DMS 273 treated with DMSO at 0.1 percent for 48 hours (cell line): ENCODE measurements at places on chromosomes 11 and 22.

DNA sequence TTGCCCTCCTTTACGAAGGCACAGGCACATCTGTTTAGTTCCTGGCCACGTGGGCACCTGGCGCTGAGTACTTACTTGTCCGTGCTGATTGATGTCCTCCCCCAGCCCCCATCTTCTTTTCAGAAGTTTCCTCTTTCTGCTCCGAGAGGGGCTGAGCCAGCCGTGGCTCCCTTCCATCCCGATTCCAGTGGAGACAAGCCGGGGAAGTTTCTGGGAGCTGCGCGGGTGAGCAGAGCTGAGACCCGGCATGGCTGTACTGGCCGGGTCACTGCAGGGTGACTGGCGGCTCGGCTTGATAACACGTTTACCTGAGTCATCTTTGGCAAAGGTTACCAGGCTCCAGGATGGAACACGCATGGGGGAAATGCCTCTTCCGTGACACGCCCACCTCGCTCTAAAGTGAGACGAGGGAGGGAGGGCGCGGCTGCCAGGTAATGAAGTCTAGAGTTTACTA, 45.4 kb upstream of the ATXN10 start:
- no peak for DNase-seq

- DNase-seq, result peak; percentile 88
Measured at GRCh38 chr11:123145661-123146060, 49.4 kb downstream of the CLMP start.

DNA sequence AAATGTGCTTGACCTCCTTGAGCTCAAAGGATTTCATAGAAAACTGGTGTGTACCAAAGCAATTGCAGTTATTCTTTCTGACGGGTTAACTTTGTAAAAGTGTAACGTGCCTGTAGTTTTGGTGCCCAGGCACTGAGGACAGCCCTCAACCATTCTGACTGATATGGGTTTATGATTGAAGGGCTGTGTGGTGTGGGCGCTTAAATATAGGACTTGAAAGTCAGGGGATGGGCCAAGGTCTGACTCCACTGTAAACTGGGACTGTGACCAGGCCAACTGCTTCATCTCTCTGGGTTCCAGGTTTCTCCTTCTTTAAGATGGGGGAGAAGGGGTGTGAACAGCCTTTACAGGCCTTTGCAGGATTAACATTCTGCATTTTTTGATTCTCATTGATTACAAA, 191.1 kb upstream of the ARHGAP20 start:
- no peak for DNase-seq

DNA sequence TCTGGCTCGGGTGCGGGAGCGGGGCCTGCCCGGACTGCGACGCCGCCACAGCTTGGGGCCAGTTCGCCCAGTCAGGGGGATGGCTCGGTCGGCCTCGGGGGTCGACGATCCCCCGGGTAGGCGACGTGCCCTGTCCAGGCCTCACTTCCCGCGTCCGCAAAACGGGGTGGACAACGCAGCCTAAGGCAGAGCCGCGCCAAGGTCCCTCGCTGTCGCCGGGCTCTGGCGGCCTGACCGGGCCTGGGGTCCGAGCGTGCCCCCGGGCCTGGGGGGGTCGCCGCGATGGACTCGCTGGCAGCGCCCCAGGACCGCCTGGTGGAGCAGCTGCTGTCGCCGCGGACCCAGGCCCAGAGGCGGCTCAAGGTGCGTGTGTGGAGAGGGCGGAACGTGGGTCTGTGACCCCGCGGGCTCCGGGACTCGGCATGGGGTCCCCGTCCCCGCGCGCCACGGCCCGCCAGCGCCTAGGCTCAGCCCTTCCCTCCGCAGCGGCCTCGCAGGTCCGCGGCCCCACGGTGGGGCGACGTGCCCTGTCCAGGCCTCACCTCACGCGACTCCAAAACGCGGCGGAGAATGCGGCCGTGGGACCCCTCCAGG, 4.2 kb downstream of the SEPTIN5 start:
- DNase-seq, result no peak

DNA sequence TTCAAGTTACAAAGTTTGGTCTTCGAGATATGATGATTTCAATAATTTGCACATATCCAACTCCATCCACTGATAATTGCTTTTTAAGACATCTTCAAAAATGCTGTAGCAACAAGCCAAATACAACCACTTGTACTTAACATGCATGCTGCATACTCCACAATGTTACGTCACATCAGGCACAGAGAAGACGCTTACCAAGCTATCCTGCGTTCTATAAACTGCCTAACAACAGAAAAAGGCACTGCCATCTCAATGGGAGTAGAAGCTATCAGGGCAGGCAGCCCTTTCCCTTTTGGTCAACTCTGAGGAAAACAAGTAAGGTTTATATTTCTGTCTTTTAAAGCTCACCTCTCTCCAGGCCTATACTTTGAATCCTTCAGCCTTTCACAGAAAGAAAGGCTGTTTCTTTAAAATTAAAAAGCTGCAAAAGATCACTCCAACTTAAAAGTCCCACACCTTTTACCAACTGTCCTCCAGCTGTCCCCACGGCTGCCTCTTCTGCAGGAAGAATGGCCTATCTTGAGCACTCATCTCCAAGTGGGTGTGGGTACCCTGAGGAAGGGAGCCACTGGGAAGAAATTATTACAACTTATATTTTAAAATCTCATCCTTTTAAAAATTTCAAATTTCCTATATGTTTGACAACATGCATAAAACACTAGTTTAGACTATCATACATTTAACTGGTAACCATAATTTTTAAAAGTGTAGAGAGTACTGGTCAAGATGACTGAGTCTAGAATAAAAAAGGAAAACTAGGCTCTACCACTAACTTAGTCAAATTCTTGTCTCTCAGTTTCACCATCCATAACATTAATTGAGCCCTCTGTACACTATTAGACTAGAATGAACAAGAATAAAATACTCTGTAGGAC, 14.5 kb downstream of the PHF21A start:
- peak; percentile 53 for DNase-seq

DNA sequence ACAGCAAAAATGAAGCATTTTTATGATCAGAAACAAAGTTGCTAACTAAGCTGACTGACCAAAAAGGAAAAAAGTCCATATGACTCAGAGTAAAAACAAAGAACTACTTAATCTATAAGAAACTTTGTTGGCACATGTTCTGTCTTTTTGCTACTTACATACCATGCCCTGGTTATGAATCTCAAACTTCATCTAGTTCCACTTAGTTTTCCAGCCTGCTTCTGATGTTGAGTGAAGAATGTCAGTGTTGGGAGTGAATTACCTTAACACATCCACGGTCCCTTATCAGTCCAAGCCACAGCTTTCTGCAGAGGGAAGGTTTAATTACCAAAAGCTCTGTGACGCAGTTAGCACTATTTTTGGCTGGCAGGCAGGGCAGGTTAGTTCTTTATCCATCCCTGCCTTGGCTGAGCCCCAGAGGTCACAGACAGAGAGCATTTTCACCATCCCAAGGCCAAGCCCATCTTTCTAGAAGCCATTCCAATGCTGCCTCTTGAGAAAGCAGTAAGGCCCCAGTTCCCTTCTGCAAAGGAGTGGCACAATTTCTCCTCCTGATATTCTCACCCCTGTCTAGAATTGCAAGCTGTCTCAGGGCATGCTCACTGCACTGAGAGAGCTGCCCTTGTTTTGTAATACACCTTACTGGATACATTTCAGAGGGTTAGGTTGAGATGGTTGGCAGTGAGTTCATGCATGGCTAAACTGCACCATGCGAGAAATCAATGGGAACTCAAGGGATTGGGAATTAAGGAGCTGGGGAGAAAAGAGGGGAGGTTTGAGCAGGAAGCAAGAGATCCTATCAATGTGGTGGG, 67.1 kb downstream of the SLC1A2 start:
- DNase-seq, result no peak

DNA sequence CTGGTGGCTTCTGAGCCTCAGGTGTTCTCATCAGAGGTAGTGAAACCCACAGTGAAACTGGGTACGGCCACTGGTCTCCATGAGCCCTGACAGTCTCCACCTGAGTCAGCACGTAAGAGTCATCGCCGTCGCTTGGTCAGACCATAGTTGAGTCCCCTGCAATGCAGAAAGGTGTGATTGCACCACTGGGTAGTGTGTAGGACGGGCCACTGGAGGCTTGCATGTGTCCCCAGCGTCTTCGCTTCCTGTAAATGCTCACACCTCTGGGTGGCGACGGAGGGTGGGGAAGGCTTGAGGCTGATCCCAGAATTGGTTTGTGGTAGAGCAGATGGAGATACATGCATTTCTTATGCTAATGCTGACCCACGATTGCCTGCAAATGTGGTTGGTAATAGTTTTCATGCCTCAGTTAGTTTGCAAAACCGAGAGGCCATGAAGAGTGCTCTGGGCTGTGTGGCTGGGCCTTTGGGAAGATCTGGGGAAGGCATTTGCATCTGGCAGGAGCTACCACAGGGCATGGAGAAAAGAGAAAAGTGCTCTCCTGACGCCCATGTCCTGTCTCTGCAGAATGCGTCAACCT, 26.5 kb downstream of the CTTN start:
- no peak for DNase-seq
